ENCODE measurements at places on chromosomes 12 and 14.

DNA sequence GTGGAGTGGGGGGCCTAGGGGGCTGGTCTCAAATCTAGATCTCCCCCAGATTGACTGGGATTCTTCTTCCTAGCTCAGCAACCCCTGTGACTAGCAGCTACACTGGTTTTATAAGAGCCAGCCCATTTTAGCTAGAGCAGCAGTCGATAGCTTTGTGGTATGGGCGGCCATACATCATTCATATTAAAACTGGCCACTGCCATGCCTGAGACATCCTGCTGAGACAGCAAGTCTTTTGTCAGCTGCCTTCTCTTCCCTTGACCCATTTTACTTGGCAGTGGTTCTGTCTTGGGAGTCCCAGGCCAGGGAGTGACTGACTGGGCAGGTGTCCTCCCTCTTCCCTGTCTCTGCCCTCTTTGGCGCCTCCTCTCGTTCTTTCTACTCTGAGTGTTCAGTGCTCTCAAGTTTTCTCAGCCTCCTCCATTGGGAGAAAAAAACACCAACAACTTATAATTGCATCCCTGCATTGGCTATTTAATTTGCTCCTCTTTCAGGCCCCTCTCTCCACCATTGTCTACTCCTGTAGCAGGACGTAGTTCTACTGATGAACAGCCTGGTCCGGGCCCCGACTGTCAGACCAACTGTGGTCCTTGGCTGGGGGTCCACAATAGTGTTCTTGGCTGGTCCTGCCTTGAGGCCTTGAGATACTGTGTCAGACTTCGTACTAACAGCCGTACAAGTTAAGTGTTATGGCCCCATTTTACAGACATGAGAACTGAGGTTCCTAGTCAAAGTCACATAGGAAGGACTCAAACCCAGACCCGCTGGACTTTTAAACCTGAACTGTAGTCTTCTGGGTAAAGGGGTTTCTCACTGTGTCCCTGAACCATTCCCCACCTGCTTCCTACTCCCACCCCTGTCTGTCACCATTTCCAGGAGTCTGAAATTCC, 18.3 kb upstream of the JDP2 start:
- no peak for DNase-seq

GRCh38 chr12:4031703-4032291, 158.6 kb upstream of the PARP11 start:
- no peak for DNase-seq

DNA sequence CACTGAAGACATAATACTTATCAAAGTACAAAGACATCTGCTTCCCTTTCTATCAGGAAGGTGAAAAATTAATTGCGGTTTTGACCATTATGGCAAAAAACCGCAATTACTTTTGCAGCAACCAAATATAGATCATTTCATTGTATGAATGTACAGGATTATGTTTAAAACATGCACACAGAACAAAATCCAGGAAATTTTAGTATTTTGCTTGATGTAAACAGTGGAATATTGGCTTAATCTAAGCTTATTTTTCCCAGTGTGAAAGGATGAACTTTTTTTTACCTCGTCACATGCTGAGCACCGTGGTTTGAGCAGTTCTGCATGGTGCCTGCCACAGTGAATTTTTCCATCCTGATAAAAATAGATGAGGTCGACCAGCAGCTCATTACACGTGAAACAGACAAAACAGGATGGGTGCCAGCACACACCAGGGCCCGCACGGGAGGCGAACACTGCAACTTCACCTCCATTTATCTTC, 121.2 kb downstream of the PRICKLE1 start:
- DNase-seq, result no peak

GRCh38 chr12:78402366-78403134, 462.0 kb upstream of the SYT1 start:
- DNase-seq, result no peak
